ENCODE measurements at places on chromosomes 1 and 21.

- DNase-seq: no peak
Observed at GRCh38 chr1:195804547-195804946, 803.7 kb downstream of the KCNT2 start.

GRCh38 chr1:80392529-80392928 is 1386.0 kb upstream of the ADGRL4 start:
- no peak for DNase-seq

DNA sequence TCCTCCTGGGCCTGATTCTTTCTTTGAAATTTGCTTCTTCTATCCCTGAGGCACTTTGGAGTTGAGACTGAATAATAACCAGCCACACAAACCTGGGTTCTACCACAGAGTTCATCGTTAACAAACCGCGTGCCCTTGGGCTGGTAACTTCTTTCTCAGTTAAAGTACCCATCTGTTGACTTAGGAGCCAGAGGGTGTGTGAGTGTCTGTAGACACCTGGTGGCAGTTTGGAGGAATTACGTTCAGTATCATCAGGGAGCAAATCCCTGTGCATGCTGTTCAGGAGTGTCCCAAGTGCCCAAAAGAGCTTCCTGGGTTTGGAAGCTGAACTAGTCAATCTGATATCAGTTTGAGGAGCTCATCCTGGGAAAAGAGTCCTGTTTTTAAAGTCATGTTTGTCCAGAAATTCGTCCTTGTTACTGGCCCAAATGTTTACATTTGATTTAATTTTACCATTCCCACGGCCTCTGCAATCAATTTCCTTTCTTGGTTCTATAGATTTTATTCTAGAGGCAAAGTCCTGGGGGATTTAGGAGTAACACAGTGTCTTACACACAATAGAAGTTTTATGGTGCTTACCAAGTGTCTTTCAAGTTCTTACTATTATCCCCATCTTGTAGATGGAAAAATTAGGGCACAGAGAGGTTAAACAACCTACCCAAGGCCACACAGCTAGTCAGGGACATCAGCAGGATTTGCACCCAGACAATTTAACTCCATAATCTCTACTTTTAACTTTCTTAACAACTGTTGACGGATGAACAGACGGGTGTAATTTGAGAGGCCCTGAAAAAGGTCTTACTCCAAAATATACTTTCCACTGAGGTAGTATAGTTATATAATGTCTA is 26.7 kb upstream of the RPTN start:
- DNase-seq: no peak

DNA sequence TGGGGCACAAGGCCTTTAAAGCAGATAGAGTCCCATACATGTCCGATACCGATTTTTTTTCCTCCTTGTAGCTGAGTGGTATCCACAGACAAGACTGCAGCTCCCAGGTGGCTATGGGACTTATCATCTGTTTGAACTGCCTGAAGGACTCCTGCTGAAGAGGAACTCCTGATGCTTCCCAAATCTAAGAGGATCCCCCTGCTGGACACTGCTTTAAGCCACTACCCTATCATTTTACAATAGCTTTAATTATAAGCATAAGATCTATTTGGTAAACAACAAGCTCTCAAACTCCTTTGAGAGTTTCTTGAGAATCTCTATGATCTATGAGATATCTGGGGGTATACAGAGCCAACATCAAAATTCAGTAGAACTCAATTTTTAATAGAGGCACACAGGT is 11.7 kb downstream of the NDC1 start:
- DNase-seq: no peak

- DNase-seq: peak; percentile 92
Observed at GRCh38 chr21:46184625-46185555, 631 bp upstream of the SPATC1L start.

DNA sequence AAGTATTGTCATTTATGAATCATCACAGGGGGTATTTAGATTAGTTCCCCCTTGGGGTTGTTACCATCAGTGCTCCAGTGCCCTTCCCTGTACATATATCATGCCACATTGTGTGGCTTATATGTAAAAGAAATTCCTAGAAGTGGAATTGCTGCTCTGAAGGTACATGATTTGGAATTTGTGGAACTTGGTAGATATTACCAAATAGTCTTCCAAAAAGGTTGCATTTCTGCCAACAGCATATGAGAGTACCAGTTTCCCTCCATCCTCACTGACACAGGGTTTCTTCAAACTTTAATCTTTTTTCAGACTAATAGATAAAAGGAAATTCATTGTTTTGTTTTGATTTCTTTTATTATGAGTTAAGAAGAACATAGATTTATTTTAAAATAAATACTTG is 41.3 kb downstream of the AKNAD1 start:
- DNase-seq: no peak

DNA sequence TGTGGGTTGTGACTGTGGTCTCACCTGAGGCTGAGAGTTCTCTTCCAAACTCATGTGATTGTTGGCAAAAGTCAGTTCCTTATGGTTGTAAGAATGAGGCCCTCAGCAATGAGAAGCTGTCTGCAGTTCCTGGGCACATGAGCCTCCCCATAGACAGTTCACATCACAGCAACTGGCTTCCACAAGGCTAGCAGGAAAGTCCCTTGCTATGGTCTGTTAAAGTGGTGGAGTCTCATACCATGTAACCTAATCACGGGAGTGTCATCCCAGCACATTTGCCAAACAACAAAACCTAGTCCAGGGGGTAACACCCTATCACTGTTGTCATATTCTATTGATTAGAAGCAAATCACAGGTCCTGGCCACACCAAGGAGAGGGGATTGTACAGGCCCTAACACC is 163.8 kb downstream of the BACH1 start:
- DNase-seq: no peak

DNA sequence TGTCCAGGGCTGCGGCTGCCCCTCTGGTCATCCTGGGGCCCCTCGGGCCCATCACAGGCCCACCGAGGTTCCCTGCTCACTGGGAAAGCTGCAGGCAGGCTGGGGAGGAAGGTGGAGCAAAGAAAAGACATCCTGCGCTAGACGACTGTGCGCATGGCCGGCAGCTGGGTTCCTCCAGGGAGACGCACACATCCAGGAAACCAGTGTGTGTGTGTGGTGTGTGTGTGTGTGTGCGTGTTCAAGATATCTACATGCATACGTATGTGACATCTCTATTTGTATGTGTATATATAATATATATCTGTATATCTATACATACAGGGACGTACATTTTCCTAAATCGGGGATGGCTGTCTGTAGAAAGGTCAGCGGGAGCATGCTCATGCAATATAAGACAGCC is 63.7 kb downstream of the ACOT7 start:
- DNase-seq: no peak

- DNase-seq: no peak
Observed at GRCh38 chr1:89064632-89065031, 376 bp downstream of the GBP1 start.

GRCh38 chr1:246843876-246844275 is 87.9 kb downstream of the AHCTF1 start:
- DNase-seq: no peak

DNA sequence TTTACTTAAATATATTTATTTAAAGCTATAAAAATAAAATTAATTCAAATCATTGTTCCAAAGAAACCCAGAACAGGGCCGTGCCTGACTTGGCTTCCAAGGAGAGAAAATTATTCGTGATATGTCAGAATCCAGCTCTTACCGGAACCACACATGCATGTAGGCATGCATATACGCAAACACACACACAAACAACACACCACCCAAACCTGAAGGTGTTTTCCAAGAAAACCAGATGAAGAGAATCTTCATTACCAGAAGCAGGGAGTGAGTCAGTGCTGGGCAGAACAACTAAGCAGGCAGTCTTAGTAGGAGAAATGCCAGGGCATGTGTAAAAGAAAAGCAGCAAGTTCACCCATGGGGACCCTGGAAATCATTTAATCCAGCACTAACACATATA is 432.0 kb upstream of the BEND5 start:
- no peak for DNase-seq

DNA sequence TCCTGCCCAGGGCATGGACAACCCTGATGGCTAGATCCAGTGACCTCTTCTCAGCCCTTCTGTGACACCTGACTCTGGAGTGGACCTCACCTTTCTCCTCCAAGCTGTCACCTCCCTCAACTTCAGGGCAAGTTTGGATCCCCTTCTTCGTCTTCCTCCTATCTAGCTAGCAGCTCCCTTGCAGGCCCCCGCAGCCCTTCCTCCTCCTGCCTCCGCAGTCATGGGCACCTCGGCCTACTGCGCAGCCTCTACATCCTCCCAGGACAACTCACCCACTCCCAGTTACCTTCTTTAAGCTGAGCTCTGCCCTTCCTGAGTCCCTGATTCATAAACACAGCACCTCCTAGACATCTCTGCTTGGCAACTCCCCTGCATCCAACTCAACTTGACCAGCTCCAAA is 61.3 kb upstream of the ID3 start:
- DNase-seq: no peak

DNA sequence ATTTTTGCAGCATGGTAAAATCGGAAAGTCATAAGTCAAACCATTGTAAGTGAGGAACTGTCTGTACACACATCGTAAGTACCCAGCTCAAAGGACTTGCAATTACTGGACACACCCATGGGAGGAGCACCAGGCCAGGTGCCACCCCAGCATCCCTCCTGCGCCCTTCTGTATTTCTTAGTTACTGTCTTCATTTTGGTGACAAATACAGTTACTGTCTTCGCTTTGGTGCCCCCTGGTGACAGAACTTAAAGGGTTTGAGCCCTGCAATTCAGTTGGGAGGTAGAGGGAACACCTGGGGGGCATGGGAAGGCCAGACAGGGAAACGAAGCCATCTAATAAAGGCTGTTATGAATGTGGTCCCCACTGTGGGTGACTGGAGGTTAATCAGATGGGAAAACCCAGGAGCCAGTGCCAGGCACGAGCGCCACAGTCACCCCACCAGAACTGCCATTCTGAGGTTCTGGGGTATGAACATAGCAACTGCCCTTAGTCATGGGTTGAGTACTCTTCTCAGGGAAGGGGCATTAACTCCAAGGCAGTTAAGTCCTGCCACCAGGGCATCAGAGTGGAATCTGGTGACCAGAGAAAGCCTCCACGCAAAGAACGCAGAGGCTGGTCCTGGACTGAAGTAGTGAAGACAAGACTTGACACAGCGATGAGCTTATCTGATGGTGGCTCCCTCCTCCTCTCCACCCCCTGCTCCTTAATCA is 612.9 kb downstream of the PTPRU start:
- no peak for DNase-seq

DNA sequence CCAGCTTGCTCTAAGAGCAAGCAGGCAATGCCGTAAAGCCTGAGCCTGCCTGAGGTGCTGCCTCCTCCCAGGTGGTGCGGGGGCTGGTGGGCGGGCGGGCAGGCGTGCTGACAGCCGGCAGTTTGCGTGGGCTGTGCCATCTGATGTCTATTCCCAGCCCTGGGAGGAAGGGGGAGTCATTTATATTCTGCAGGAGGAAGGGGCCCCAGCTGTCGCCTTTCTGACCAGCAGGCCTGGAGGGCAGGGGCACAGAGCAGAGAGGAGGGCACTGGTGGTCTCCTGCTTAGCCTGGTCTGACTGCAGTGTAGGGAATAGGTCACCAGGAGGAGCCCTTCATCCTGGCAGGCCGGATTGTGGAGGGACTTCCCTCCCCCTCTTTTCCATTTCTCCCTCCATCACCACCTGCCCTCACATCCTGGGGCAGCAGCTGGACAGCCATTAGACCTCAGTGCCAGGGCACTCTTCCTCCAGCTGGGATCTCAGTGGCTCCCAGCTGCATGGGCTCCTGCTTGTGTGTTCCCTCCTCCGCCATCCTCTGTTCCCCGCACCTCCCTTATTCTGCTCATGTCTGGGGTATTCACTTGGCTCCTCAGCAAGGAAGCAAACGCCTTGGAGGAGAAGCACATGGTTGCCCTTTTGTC is 4.4 kb downstream of the CYB561D1 start:
- DNase-seq: no peak

DNA sequence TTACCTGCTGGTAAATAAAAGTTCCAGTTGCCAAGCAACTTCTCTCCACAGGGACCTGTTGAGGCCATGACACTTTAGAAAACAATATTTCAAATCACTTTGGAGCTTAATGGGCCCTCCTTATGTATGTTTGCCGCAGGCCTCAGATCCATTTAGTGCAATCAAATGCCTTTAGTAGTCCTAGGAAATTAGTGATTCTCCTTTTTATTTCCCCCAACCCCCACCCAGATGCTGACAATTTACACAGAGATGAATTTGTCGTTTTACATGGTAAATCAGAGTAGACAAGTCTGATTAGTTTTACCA is 83.6 kb downstream of the CLIC4 start:
- no peak for DNase-seq

GRCh38 chr1:240309769-240310168 is 218.1 kb downstream of the FMN2 start:
- DNase-seq: no peak

DNA sequence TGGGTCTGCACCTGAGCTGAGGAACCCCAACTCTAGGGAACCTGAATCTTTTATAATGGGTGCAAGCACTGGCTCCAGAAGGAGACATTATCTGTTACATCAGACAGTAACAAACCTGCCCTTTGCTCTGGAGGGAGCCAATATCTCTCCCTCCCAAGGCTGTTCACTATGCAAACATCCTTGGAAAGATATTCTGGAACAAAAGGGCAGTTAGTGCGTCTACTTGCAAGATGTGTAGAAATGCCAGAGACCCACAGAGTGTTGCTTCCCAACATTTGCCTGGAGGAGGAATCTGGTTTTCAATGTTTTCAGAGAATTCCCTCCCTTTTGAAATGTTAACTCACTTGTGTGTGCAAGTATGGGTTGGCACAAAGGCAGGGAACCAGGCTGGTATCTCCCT is 31.9 kb downstream of the UMODL1 start:
- no peak for DNase-seq

DNA sequence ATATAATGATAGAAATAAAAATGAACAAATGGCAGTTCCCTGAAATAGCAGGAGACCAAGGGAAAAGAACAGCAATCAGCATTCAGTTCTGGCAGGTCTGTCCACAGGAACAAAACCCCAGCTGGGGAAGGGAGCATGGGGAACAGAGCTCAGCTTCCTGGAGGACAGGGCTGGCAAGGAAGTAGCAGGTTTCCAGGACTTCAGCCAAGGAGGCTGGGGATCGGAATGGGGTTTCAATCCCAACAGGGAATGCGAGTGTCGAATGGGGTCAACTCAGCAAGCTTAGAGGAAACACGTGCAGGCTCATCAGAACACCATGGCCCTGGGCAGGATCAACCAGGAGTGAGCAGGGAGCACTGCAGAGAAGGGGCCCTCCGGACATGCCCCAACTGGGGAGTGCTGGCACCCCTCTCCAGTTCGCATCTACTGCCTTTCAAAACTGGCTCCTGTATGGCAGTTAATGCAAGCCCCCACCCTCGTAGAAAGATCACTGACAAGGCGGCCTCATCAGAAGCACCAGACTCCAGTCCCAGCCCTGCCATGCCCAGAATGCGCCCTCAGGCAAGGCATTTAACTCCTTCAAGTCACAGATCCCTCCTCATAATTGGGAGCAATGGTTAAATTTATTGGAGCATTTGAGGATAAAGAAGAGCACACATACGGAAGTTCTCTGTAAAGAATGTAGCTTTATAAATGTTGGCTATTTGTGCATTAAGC is 72.4 kb downstream of the SEC16B start:
- no peak for DNase-seq

- DNase-seq: no peak
Observed at GRCh38 chr1:6037338-6037762, 8.3 kb upstream of the KCNAB2 start.

Data from substantia nigra (tissue), 51 donors.